ENCODE measurements at places on chromosomes 4 and X. TPM values are rescaled to one million over a fixed set of nuclear protein-coding genes. Genes with fewer than 3 reads are reported as not detected.

GRCh38 chr4:183163135-183163534 is 64.1 kb downstream of the WWC2 start:
- DNase-seq: no peak

Gene HS6ST2
- 0.30 TPM for total RNA-seq

- DNase-seq: no peak
Measured at GRCh38 chrX:118562582-118563164, 67.1 kb downstream of the DOCK11 start.

Gene NDNF
- 0.78 TPM for total RNA-seq

GRCh38 chr4:89072921-89073320 is 15.9 kb upstream of the FAM13A start:
- DNase-seq: no peak

DNA sequence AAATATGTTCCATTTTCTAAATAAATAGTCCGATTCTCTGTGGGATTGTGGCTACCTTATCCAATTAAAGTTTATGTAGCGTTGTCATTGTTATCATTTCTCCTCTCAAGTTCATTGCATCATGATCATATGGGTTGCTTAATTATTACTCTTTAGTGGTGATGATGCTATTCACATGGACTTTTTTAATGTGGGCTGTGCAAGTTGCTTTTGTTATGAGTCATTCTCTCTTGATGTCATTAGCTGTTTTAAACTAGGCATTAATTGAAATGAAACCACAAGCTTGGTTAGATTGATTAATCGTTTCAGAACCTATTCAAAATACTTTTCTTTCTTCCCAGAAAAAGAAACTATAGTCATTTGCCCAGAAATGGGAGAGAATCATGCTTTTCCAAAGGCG is 38.2 kb downstream of the NHS start:
- no peak for DNase-seq

Gene XKRX
- 0.23 TPM for total RNA-seq

DNA sequence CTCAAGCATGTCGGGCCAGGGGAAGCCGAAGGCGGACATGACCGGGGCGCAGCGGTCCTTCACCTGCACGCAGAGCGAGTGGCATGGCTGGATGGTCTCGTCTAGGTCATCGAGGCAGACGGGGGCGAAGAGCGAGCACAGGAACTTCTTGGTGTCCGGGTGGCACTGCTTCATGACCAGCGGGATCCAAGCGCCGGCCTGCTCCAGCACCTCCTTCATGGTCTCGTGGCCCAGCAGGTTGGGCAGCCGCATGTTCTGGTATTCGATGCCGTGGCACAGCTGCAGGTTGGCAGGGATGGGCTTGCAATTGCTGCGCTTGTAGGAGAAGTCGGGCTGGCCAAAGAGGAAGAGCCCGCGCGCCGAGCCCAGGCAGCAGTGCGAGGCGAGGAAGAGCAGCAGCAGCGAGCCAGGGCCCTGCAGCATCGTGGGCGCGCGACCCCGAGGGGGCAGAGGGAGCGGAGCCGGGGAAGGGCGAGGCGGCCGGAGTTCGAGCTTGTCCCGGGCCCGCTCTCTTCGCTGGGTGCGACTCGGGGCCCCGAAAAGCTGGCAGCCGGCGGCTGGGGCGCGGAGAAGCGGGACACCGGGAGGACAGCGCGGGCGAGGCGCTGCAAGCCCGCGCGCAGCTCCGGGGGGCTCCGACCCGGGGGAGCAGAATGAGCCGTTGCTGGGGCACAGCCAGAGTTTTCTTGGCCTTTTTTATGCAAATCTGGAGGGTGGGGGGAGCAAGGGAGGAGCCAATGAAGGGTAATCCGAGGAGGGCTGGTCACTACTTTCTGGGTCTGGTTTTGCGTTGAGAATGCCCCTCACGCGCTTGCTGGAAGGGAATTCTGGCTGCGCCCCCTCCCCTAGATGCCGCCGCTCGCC is at the start of gene SFRP2:
SFRP2 (minus strand) TSS at position 671 of the 864 bp plus-strand sequence; CDS start at position 423, 248 bp downstream.
- DNase-seq: no peak

- DNase-seq: no peak
Measured at GRCh38 chr4:148164557-148164956, 277.7 kb downstream of the NR3C2 start.

- DNase-seq: no peak
Measured at GRCh38 chr4:158826882-158827281, 58.1 kb downstream of the FNIP2 start.

Gene DUSP21
- not detected for total RNA-seq

Gene ZNF718
- 8.6 TPM for total RNA-seq

- no peak for DNase-seq
Measured at GRCh38 chr4:112836895-112837294, 200.0 kb downstream of the LARP7 start.

Gene NR3C2
- total RNA-seq: 0.32 TPM

Gene TSC22D3
- 23.1 TPM for total RNA-seq

DNA sequence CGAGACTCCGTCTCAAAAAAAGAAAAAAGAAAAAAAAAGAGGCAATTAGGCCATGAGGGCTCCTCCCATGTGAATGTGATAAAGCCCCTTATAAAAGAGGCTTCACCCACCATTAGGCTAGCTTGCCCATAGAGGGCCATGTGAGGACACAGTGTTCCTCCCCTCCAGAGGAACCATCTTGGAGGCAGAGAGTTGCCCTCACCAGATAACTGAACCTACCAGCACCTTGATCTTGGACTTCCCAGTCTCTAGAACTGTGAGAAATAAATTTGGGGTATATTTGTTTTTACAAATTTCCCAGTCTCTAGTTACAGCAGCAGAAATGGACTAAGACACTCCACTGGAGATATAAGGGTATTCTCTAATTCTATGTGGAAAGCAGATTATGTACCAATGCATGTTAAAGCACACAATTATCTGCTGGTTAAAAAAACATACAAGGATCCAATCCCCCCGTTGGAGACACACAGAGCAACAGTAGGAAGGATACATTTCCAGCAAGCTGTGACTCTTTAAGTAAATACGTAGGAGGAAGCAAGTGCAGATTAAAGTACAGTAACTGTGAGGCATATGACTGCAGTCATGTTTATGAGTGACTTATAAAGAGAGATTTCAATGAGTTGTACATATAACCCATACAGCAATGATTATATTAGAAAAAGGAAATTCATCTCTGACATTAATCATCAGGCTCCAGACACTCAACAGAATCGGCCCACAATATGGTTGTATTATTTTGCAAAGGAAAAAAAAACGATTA is 21.4 kb downstream of the SH3RF1 start:
- DNase-seq: no peak

- no peak for DNase-seq
Measured at GRCh38 chr4:153079857-153080391, 124.3 kb upstream of the TRIM2 start.

Gene PNMA5
- not detected for total RNA-seq

DNA sequence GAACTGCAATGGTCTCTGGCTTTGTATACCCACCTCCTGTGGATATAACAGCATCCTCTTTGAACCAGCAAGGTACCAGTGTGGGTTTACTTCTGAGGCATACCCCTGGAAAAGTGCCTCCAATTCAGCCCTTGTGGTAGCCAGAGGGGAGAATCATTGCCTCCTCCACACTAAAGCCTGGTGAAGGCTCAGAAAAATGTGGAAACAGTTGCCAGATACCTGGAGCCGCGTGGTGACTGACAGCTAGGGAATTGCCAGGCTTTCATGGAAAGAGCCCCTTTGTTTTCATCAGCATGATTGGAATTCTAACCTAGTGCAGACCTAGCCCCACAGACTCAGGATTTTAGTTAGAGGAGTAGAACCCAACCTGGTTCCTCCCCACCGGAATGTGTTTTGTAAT is 168.6 kb upstream of the KLF3 start:
- no peak for DNase-seq
